ENCODE measurements at places on chromosomes 5 and 9.

- no peak for DNase-seq
Measured at GRCh38 chr9:121774715-121775613, 123.5 kb downstream of the DAB2IP start.

DNA sequence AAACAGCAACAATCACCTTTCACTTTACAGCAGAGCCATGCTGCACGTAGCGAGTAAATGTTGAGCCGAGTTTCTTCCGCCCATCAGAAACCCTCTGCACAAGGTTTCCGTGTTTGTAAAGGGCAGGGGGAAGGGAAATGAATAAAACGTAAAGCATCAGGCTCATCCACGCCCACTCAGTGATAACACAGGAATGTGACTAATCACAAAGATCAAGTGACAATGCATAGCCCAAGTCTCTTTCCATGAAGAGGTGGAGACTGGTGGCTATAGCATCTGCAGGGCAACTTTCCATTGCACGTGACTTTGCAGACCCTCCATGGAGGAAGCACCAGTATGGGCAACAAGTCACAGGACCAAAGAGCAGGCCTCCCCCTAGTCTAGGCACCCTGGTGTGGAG, 56.6 kb downstream of the CAMSAP1 start:
- DNase-seq: no peak

- no peak for DNase-seq
Measured at GRCh38 chr9:68690088-68690487, 15.0 kb upstream of the PIP5K1B start.

GRCh38 chr5:77563475-77563874, 71.4 kb upstream of the WDR41 start:
- no peak for DNase-seq

DNA sequence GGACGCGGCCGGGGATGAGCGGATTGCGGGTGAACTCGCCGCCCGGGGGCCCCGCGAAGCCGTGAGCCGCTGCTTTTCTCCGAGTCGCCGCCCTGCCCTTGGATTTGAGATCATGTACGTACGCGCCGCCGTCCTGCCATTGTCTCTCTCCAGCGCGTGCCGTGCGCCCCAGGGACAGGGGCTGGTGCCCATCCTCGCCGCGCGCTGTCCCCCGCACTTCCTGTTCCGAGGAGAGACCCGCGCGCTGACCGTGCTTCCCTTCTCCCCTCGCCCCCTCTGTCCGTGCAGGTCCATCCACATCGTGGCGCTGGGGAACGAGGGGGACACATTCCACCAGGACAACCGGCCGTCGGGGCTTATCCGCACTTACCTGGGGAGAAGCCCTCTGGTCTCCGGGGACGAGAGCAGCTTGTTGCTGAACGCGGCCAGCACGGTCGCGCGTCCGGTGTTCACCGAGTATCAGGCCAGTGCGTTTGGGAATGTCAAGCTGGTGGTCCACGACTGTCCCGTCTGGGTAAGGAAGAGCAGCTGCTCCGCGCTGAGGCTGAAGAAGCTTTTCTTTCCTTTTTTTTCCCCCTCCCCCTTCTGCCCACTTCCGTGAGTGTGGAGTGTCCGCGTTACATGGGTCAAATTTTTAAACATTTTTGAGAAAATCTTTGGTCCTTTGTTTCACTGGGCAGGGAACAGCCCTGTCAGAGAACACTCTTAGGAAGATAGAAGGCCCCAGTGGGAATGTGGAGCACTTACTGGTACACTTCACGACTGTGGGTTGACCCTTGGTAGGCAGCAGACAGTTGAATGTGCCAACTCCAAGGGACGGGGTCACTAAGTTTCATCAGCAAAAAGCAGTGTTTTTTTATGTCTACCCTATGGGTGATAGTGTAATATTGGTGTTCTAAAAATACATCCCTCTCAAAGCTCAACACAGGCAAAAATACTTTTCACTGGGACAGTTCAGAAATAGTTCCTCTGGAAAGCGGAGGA, 727 bp downstream of the RHOBTB3 start:
- no peak for DNase-seq

- no peak for DNase-seq
Measured at GRCh38 chr9:108859459-108860114, 2.5 kb upstream of the ACTL7A start.

GRCh38 chr5:139021346-139021745, 146.2 kb upstream of the LRRTM2 start:
- DNase-seq: no peak

- no peak for DNase-seq
Measured at GRCh38 chr9:83584995-83585394, 37.9 kb upstream of the IDNK start.

GRCh38 chr5:111121926-111122325, 29.8 kb downstream of the WDR36 start:
- no peak for DNase-seq

DNA sequence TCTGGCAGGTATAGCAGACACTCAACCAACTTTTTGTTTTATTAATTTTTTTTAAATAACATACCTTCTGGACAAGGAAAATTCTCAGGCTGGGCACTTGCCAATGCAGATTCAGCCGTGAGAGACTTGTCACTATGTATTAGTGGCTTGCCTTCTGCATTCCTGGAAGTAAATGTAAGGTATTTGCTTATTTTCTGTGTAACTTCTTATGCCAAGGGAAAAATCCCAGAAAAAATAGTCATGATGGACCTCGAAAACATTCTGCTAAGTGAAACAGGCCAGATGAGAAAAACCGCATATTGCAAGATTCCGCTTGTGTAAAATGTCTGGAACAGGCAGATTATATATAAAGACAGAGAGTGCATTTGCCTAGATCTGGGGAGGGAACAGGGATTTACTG, 260.3 kb upstream of the DAPK1 start:
- DNase-seq: no peak

- DNase-seq: no peak
Measured at GRCh38 chr5:154334406-154335064, 111.3 kb upstream of the SAP30L start.

GRCh38 chr9:133045132-133045531, 14.3 kb downstream of the GTF3C5 start:
- no peak for DNase-seq

- no peak for DNase-seq
Measured at GRCh38 chr5:1525624-1526189, 1.9 kb upstream of the LPCAT1 start.

GRCh38 chr5:143402553-143403333, 743 bp downstream of the NR3C1 start:
- peak; percentile 24 for DNase-seq

DNA sequence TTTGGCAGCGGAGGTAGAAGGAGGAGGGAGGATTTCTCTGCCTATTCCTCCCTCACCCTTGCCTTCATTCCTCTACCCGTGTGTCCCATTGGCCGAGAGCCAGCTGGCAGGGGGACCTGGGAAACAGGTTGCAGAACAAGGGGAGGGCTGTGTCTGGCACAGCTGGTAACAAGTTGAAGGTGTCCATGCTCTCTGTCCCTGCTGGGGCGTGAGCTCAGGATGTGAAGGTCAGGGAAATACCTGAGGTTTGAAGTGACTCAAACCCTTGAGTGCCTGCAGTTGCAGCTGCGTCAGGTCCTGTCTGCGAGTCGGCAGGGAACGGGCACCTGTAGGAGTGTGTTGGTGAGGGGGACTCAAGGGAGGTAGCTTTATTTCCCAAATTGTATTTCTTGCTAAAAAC, 16.2 kb downstream of the MIGA2 start:
- no peak for DNase-seq

DNA sequence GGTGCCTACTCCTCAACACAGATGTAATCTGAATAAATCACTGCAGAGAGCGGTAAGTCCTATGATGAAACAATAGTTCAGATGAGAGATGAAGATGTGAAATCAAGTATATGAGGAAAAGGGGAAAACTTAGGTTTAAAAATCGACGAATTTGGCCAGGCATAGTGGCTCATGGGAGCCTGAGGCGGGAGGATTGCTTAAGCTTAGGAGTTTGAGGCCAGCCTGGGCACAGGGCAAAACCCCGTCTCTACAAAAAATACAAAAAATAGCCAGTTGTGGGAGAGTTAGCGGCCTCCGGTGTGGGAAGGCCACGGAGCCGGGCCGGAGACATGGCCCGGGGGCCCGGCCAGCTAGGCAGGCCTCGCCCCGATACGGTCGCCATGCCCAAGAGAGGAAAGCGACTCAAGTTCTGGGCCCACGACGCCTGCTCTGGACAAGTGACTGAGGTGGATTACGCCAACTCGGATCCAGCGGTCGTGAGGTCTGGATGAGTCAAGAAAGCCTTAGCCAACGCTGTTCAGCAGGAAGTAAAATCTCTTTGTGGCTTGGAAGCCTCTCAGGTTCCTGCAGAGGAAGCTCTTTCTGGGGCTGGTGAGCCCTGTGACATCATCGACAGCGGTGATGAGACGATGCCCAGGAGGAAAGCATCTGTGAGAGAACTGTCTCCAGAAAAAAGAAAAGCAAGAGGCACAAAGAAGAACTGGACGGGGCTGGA, 62.8 kb upstream of the SUB1 start:
- DNase-seq: no peak

DNA sequence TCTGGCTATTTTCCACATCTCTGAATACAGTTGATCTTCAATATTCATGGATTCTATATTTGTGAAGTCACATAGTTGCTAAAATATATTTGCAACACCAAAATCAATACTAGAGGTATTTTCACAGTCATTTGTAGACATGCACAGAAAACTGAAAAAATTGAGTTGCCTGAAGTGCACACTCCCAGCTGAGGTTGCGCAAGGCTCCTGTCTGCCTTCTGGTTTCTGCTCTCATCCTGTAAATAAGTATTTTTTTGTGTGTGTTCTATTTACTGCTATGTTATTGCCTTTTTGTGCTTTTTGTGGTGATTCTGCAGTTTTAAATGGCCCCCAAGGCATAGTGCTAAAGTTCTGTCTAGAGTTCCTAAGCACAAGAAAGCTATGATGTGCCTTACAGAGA, 371.1 kb upstream of the GRAMD2B start:
- DNase-seq: no peak

GRCh38 chr5:58370606-58371005, 89.3 kb downstream of the PLK2 start:
- no peak for DNase-seq

DNA sequence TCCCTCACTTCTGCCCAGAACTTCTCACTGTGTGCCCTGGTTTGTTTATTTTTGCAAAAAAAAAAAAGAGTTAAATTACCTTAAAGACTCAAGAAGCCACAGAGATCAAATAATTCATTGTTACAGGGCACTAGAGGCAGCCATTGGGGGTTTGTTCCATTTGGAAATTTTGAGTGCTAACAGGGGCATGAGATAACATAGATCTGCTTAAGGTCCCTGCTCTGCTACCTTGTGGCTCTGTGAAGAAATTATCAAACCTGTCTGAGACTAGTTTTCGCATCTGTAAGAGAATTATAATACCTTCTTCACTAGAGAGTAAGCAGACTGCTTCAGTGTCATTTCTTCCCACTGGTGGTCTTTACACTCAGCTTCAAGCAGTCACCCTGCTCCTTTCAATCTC, 394 bp downstream of the TLR4 start:
- no peak for DNase-seq

- no peak for DNase-seq
Measured at GRCh38 chr5:172788771-172789686, 18.0 kb upstream of the DUSP1 start.

DNA sequence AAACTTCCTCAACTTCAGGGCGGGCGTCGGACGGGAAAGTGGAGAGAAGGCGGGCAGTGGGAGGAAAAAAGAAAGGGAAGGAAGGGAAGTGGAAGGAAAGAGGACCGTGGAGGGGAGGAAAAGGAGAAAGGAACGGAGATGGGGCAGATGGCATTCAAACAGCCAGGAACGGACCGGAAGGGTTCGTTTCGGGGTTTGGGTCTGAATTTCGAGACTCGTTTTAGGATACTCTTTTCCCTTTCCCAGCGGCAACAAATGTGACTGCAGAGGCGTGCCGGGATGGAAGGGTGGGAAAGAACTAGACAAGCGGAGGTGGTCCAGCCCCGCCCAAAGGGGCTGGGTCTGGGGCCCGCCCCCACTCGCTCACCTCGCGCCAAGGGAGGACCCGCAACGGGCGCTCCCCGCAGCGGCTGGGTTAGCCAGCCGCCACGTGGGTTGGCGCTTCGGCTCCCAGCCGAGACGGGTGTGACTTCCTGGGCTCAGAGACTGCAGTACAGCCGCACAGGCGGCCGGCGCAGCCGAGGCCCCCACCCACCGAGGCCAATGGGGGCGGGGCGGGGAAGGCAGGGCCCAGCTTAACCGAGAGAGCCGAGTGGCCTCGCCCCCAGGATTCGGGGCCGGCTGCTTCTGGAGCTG, 2.7 kb downstream of the VCAN start:
- no peak for DNase-seq

DNA sequence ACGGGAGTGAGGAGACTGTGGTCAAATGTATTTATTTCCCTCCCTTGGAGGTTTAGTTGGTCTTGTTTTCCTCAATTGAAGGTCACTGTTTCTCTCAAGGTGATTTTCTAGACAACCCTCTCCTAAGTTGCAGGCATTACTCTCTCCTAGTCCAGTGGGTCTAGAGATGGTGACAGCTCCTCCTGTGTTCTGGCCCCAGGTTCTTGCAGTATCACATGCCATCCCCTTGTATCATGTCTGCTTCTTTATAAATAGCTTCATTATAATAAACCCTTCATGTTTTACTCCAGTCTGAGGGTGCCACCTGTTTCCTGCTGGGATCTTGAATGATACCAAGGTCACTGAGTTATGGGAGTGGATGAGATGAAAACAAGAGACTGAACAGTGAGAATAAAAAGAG, 208.0 kb upstream of the KCNN2 start:
- DNase-seq: no peak

DNA sequence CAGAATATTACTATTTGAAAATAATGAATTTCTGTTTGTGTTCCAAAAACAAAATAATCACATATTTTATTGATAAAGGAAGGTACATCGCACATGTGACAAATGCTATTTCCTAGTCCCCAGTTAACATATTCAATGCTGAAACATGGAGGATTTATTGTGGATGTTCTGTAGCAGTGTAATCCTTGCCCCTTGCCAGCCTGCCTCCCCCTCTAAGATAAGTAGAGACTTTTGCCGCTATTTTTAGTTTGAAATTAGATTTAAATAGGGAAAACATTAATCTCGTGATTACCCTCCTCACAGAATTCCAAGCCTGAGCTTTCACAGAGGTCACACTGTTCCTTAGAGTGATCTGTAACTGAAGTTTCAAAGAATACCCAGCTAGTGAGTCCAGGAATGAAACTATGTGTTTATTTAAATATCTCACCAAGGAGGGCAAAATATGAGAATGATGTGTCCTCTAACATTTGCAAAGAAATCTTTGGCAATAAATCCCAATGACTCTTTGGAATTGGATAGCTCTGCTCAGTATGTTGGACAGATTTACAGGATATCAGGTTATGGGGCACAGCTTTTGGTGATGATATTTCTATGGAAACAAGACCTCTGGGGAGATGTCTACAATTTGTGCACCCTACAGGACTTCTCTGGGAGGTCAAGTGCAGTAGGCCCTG, 17.3 kb downstream of the CTXN3 start:
- no peak for DNase-seq
